ENCODE measurements at places on chromosomes 16 and 17.

DNA sequence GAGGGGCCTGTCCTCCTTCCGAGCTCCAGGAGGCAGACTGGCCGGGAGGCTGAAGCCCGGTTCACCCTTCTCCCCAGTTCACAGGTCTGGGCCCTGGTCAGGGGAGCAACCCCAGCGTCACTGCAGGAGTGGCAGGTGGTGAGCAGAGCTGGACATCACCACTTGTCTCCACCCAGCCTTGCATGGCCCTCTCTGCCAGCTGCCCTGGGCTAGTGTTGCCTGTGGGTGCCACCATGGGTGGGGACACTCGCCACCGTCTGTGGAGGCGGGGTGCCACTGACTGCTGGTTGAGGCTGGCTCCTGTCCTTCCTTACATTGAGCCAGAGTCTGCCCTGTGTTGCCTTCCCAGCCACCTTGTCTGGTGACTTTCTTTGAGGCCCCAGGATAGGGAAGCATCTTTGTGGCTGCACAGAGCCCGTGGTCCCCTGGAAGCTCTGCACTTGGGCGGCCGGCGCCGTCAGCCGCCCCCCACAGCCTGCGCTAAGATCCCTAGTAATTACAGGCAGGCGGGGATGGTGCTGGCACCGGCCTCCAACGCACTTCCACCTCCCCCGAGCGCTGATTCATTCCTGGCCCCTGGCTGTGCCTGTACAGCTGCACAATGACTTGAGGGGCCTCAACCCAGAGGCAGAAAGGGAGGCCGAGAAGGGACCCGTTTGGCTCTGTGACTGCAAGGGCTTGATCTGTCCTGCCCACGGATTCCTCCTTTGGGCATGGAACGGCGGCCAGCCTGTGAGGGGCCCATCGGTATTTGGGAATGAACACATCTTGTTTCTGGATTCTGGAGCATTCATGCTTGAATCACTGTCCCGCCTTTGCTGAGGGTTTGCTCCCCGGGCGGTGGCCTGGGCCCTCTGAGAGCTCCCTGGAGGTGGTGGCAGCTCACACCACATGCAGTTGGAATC, 5.2 kb downstream of the BAIAP2 start:
- DNase-seq: no peak

- DNase-seq: peak; percentile 86
Measured at GRCh38 chr17:78176548-78177025, 8.2 kb downstream of the SYNGR2 start.

DNA sequence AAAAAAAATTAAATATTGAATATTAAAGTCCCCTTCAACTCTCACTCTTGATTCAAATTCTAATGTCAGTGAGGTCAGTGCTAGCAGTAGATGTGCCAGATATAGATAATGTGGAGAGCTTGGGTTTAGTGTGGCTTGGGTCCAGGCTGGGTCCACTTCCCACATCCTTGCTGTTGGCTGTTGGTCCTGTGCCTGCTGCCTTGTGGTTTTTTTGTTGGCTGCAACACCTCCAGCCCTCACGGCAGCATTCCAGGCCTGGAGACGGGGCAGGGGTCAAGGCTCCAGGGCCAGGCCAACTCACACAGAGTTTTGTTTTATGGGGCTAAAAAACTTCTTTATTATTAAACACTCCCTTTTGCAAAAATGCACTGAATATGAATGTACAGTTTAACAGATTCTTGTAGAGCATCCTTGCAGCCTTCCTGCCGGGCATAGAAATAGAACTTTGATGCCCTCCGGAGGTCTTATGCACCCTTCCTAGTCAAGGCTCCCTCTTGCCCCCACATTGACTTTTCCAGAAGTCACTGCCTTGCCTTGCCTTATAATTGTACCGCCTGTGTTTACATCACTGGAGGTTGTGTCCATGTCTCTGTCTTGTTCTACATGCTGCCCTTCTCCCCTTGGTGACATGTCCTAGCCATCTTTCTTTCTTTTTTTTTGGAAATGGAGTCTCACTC, 25.5 kb upstream of the MYO15B start:
- no peak for DNase-seq

- peak; percentile 47 for DNase-seq
Measured at GRCh38 chr17:45143094-45143670, 5.1 kb upstream of the HEXIM1 start.

GRCh38 chr17:238071-238963, 56.9 kb upstream of the DOC2B start:
- DNase-seq: no peak

- no peak for DNase-seq
Measured at GRCh38 chr17:51646539-51646938, 386.2 kb downstream of the UTP18 start.

GRCh38 chr16:67405336-67405735, 10.9 kb downstream of the ZDHHC1 start:
- DNase-seq: no peak

GRCh38 chr16:72125635-72126428, 32.2 kb downstream of the DHX38 start:
- DNase-seq: no peak

Data from GM23338 (cell line).